ENCODE measurements at places on chromosomes 3 and 15. TPM values are rescaled to one million over a fixed set of nuclear protein-coding genes. Genes with fewer than 3 reads are reported as not detected.

DNA sequence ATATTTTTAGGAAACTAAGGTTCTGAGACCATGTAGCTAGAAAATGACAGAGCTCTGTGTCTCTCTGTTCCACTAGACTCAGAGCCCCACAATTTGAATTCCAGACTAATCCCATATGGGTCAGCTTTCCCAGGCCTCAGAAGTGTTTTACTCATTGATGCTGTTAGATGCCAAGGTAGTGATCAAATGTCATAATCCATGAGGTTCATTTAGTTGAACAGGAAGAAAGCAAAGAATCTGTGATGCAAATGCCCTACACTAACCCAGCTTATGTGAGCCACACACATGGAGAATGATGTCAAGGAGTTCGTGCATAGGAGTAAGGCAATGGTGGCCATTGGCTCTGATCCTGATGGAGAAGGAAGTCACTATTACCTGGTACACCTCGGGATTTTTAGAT lies 363.4 kb upstream of the RARB start:
- no peak for DNase-seq

- no peak for DNase-seq
Measured at GRCh38 chr3:87145553-87145952, 81.6 kb upstream of the CHMP2B start.

GRCh38 chr3:67646586-67647234 lies 7.7 kb downstream of the SUCLG2 start:
- no peak for DNase-seq

GRCh38 chr15:72967397-72967796 lies 84.9 kb upstream of the NEO1 start:
- DNase-seq = no peak

DNA sequence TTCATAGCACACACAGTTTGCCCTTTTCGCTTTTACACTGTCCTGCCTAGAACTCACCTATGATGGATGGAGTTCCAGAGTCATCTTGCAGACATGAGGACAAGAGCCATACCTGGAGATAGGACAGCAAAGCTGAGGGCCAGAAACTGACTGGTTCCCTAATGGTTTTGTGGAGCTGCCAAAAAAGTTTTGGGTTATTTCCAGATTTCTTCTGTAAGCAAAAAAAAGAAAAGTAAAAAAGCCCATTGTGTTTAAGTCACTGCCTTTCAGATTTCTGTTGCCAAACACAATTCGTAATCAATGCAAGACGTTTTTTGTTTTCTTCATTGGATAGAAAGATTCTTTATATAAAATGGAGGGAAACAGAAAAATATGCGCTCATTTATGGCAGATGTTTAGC lies 42.4 kb upstream of the KY start:
- DNase-seq = no peak

DNA sequence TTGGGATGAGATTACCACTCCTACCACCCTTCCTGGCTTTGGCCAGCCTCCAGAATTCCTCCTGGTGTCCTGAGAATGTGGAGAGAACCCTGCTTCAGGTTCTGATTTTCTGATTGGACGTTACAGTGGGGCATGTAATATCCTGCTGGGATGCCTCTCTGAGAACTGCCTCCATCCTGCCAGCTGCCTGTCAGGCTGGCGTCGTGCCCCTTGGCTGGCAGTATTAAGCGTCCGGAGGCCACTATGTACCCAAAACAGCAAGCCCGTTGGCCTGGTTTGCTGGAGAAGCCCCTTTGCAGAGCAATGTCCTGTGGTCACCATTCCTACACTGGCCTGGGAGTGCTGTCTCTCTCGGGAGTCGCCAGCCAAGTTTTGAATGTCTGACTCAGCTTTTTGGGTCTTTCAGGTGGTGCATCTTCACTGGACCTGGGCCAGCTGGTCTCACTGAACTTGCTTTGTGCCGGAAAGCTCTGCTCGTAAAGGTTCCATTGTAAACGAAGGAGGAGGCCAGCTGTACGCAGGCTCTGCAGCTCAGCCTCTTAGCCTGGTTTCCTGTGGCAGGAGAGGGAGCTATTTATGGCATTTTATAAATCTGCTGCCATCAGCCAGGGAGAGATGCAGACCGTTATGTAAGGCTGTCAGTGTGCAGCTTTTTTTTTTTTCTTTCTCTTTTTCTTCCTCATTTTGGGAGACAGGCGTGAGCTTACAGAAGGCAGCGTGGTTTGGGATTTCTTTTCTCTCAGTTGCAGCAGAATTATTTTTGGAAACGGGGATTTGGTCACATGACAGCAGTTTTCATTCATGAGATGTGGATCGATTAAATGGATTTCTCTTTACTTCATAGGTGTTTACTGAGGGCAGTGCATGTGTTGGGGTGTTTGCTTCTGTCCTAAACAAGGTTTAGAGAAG lies 19.0 kb upstream of the TRAK1 start:
- peak; percentile 71 for DNase-seq

- no peak for DNase-seq
Measured at GRCh38 chr15:26831951-26832350, 34.9 kb upstream of the GABRA5 start.

DNA sequence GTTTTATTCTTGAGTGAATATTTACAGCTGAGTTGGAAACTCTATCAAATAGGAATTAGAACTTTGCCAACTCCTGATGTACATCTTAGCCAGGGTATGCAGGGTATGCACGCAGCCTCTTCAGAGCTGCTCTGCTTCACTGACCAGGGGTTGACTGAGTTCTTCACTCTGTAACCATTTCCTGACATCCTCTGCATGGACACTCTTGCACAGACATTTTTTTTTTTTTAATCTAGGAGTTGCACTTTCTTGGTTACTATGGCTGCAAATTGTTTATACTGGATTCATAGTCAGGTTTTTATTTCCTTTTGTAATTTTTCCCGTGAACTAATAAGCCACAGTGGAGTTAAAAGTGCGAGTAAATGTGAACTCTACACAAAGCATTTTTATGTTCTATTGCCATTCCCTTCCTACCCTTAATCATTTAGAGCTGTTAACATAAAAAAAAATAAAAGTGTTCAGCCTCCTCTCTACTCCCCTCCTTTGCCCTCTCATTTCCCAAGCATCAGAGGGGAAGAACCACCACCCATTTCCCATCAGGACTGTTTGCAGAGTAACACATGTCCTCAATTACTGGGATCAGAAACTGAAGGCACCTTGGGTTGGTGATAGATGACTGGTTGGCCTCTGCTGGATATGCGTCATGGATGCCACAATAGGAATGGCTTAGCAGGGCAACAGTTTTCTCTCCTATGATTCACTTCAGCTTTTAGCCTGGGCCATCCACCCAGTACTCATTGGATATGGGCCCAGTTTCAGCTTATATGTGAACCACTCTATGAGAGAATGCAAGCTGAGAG lies 54.0 kb downstream of the DUT start:
- DNase-seq = no peak

GRCh38 chr3:152307829-152308474 lies 39.2 kb downstream of the MBNL1 start:
- DNase-seq = no peak

GRCh38 chr3:55947406-55947805 lies 460.3 kb upstream of the WNT5A start:
- DNase-seq = no peak

- DNase-seq = no peak
Measured at GRCh38 chr15:91412138-91412928, 312.3 kb downstream of the SV2B start.

GRCh38 chr3:46269556-46269955 lies 27.3 kb downstream of the CCR3 start:
- no peak for DNase-seq

GRCh38 chr15:75663931-75664421 lies 16.3 kb downstream of the SNX33 start:
- DNase-seq = no peak

DNA sequence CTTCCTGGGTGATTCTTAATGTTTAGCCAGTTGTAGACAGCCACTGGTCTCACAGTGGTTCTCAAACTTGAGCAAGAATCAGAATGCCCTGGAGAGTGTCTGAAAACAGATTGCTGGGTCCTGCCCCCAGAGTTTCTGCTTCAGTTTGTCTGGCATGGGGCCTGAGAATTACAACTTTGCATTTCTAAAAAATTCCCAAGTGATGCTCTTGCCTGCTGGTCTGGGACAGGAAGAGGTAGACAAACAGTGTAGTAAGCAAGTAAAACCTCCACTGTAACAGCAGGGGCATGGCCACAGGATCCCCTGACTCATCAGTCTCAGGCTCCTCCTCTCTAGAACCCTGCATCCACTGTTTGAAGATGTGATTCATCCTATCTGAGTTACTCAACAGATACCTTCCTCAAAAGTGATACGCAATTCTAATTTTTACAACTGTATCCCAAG lies 36.5 kb downstream of the DZIP1L start:
- no peak for DNase-seq

DNA sequence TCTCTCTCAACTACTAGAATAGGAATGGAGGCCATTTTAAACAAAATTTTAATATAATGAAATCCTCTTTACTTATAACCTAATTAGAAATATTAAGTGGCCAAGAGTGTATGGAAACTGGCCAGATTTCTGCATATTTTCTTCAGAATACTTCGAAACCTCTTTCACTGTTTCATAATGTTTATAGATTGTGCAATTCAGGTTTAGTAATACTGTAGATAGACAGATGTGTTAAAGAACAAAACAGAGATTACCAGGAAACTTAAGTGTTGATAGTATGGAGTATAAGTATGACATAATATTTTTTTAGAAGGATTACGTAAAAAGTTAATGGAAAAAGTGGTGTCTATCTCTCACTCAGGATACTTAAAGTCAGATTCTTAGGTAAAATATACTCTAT lies 4.7 kb downstream of the ABHD5 start:
- no peak for DNase-seq

GRCh38 chr3:146747051-146747450 lies 141.9 kb upstream of the PLSCR5 start:
- no peak for DNase-seq

GRCh38 chr3:23213813-23214212 lies 10.7 kb downstream of the UBE2E2 start:
- DNase-seq = no peak

GRCh38 chr3:17089314-17089700 lies 204.6 kb downstream of the PLCL2 start:
- DNase-seq = no peak

Gene CTXND1
- 6.3 TPM for total RNA-seq

Gene TMEM108
- 0.67 TPM for total RNA-seq

Gene LRRK1
- 24.9 TPM for total RNA-seq

Gene ARPP21
- total RNA-seq = 0.62 TPM

Gene STARD5
- 6.1 TPM for total RNA-seq

Gene P3H2
- 18.9 TPM for total RNA-seq

Gene KLHL40
- total RNA-seq = 0.13 TPM

Gene CTXN2
- total RNA-seq = not detected

Gene VILL
- 9.9 TPM for total RNA-seq

Gene AADACL2
- not detected for total RNA-seq

Data from sciatic nerve (tissue), 2 donors.